Stimulated activated CD4-positive, alpha-beta T cell treated with anti-CD3 and anti-CD28 coated beads, Interleukin-4, amount 100 ng/mL, for 4 hours (primary cell): ENCODE measurements at places on chromosomes 16 and 17.
A peak's percentile ranks its signal among the peaks of the same experiment; 100 is the strongest.

GRCh38 chr17:49214676-49215360 is 4.3 kb downstream of the ABI3 start:
- no peak for DNase-seq

- no peak for DNase-seq
Observed at GRCh38 chr16:89619840-89620239, 6.4 kb downstream of the DPEP1 start.

GRCh38 chr17:292531-293382 is 59.9 kb downstream of the RPH3AL start:
- no peak for DNase-seq

- DNase-seq = no peak
Observed at GRCh38 chr17:7240375-7240774, 1.1 kb upstream of the PHF23 start.

DNA sequence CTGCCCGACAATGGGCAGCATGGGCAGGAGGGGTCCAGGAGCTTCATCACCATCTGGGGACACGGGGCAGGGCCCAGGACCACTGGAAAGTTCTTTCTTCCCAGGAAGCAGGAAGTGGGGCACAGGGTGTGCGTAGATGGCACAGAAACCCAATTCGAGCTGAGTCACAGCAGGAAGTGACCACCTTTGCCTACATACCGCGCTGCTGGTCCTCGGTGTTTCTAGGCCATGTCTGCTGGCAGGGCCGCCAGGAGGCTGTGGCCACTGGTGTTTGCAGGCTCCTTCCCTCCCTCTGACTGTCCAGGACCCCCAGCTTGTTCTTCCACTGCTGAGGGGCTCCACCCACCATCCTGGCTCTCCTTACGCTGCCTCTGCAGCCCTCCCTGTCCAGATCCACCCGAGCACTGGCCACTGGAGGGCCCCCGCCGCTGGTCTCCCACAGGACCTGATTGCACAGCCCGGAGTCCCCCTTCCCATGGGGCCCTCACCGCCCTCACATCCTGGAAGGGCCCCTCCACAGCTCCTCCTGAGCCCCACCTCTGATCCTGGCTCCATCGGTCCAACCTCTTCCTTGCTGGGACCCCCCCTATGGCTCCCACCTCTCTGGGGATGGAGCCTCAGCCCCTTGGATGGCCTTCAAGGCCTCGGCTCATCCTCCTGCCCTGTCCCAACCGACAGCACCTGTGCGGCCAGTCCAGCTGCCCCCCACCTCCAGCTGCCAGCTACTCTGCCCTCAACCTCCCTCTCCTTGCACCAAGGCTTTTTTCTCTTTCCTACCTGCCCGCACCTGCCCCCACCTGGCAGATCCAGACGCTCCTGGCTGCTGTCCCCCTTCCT is 14.5 kb upstream of the RASD1 start:
- DNase-seq = no peak

DNA sequence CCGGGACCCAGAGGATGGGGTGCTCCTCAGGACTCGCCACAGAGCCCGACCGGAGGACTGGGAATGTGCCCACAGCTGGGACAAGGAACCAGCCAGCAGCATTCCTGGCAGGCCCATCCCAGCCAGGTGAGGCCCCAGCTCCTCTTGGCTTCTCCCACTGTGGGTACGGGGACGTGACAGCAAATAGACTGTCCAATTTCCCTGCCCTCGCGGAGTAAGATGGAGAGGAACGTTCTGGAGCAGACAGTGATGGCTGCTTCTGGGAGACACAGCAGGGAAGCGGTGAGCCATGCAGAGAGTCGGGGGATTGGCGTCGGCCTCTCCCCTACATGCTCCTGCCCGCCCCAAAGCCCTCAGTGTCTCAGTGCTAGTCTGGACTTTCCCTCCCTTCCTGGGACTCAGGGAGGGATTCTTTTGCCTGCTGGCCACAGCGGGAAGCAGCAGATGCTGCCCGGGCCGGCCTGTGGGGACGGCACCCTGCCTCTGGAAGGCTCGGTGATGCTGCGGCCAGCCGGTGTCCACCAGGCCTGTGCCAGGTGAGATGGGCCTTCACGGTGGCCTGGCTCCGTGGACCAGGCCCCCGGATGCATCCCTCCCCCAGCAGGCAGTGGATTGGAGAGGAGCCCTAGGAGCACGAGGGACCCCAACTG is 89.1 kb downstream of the SEC14L1 start:
- DNase-seq = no peak

DNA sequence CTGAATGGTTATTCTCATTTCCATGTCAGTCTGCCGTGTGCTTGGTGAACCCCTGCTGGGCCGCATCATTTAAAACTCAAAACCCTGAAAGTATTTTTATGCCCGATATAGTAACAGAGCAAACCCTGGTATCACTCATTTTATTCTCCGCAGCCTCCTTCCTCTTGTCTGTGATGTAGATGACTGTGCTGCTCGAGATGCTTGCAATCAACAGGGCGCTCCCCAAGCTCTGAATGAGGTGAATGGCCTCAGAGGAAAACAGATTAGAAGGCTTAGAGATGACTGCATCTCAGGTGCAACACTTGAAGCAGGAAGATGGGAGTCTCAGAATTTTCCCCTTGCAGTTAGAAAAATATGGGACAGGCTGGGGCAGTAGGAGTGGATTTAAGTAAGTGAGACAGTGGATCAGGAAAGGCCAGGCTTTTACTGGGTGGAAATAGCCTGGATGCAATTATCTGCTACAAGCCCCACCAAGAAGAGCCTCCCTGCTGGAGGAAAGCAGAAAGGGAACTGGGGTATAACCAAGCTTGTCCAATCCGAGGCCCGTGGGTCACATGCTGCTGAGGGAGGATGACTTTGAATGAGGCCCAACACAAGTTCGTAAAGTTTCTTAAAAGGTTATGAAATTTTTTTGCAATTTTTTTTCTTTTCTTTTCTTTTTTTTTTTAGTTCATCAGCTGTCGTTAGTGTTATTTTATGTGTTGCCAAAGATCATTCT is 166.9 kb downstream of the CDH13 start:
- DNase-seq = no peak

- DNase-seq = no peak
Observed at GRCh38 chr17:1260086-1260769, 10.0 kb upstream of the BHLHA9 start.

DNA sequence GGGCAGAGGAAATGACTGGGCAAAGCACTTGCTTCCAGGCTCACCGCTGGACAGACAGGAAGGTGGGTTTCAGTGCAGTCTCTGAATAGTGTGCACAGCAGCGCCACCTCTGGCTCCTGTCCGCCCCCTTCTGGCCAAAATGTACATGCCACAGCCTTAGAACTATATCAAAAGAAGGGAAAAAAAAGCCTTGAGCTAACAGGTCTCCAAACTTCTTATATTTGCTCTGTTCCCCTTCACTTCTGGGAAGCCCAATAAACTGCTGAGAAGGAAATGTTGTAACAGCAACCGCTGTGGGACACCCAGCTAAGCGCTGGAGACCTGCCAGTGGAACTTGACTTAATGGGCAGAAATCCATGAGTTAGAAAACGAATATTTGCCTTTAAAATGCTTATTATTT is 17.5 kb downstream of the COG7 start:
- peak; percentile 50 for DNase-seq

- DNase-seq = no peak
Observed at GRCh38 chr16:78310990-78311561, 211.6 kb downstream of the WWOX start.

GRCh38 chr17:82973456-82974135 is 105.8 kb upstream of the METRNL start:
- no peak for DNase-seq

DNA sequence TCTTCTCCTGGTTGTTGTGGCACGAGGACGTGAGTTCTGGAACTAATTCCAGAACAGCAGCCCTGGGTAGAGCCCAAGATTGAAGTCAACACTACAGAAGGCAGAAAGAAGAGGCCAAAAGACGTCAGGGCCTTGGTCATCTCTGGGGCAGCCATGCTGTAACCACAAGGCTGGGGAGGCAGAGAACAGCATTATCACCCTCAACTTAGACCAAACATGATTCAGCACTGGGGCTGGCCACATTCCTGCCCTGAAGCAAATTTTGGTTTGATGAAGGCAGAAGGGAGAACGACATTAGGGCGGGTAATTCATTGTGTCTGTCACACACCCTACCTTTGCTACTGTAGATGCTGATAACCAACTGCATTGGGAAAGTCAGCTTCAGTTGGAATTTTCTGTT is 9.7 kb upstream of the ALOX15B start:
- DNase-seq = no peak

DNA sequence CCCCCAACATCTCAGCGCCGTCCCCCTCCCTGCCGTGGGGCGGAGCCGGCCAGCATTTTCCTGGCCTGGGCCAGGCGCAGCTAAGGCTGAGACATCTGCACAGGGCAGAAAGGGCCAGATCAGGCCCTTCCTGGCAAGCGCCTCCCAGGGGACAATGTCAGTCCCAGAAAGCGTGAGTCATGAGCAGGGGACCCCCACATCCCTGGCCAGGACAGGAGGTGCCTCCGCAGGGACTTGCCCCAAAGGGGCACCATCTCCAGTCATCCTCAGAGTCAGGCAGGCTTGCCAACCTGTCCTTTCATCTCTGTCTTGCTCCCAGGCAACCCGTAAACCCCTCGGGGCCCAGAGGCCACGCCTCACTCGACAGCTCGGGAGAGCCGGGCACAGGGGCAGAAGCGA is 43.2 kb downstream of the SOCS1 start:
- no peak for DNase-seq

DNA sequence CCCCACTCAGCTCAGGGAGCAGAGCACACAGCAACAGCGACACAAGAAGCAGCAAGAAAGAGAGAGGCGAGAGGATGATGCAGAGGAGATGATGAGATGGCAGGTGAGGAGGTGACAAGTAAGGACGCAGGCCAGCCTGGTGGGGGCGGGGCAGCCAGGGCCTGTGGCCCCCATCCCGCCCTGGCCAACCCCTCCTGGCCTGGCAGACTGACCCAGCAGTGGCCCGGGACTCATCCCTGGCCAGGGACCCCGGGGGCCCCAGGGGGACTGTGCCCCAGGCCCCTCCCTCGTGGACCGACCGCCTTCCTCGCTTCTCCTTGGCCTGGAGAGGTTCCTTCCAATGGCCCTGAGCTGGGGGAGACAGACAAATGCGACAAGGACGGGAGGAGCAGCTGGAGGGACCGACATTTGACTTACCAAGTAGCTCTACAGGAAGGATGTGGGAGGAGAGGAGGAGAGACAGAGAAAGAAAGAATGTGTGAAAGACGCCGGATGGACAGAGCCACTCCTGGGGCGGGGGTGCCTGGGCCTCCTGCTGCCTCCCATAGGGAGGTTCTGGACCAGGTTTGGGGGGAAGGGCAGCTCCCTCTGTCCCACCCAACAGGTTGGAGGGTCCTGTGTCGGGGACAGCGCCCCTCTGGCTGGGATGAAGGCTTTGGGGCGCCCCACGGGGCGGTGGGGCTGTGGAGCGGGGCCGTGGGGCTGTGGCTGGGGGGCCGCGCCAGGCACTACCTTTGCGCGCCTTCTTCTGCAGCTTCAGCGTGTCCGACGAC is 6.8 kb downstream of the MTSS2 start:
- no peak for DNase-seq

DNA sequence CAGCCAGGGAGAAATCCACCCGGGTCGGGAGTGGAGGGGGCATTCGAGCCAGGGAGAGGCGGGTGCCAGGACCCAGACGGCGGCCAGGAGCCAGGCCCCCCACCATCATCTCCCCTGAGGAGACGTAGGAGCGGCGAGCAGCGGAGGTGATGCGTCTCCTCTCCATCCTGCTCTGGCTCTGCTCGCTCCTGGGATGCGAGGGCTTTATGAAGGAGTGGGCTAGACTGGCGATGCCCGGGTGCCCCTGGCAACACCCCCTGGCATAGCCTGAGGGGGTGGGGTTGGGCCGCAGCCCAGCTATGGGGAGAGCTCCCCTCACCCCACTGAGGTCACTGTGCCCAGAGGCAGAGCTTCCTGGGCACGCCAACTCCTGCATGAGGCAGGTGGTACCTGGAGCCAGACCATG is at the start of gene GFAP:
Gene GFAP, minus strand, starts transcription at position 180 of the 406 bp plus-strand sequence. Its CDS starts 14 bp downstream, at position 166.
- DNase-seq = no peak

GRCh38 chr17:63196772-63197335 is 230.8 kb downstream of the TANC2 start:
- DNase-seq = no peak

DNA sequence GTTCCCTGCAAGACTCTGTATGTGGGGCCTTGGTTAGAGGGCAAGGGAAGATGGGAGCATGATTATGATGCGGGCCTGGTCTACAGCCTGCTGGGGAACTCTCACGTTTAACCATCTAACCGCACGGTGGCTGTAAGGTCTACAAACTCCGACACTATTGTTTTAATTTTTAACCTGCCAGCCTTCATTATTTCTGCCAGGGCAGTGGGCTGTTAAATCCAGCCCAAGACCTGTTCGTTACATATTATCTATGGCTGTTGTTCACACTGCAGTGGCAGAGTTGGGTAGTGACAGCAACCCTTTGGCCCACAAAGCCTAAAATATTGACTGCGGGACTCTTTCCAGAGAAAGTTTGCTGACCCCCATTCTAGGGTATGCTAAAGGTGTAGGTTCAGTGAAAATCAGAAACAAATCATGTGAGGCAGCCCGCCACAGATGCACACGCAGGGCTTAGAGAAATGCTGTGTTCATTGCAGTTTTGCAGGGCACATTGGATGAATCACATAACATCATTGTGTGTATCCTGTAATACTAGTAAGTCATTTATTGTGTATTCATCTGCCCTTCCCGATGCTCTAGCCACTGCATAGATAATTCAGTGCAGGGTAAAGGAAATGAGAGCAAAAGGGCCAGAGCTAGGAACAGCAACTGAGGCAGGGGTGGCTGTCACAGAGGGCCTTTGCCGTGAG is 14.3 kb downstream of the SNX29 start:
- no peak for DNase-seq

GRCh38 chr16:1789643-1790045 is 3.9 kb downstream of the IGFALS start:
- no peak for DNase-seq

DNA sequence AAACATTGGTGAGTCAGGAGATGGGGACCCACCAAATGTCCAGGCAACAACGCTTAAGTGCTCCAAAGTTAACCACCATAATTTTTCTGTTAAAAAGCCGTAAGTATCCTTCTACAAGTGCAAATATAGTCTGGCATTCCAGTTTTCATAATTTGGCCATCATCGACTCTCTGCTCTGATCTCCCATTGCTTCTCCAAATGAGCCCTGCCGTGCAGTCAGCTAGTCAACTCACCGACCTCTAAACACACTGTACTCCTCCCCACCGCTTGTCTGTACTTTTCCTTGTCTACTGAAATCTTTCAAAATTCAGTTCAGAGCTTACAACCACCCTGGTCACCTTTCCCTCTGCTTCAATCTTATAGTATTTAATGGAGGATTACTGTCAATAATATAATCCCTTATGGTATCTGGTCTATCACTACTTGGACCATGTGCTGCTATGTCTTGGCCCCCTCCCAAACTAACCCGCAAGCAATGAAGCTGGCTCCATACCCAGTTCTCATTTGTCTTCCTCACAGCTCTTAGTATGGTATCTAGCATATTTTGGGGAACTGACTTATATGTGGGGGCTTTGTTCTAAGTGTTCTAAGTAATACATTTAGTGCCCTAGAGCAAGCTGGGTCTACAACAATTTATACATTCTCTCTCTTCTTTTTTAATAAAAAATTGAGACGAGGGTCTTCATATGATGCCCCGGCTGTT is 52.7 kb upstream of the SLC25A19 start:
- no peak for DNase-seq

DNA sequence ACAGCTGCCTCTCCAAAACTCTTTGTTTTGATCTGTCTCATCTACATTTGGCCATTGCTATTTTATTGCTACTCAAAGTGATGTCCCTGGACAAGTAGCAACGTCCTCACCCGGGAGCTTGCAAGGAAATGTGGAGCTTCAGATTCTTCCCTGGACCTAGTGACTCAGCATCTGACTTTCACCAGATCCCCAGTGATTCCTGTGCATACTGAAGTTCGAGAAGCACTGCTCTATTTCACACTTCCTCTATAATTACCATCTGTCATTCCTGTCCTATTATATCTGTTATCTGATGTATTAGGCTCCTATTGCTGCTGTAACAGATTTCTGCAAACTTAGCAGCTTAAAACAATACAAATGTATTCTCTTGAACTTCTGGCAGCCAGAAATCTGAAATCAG is 28.5 kb upstream of the VAT1L start:
- no peak for DNase-seq
